ENCODE measurements at places on chromosomes 13 and 19. TPM values are rescaled to one million over a fixed set of nuclear protein-coding genes. Genes with fewer than 3 reads are reported as not detected.
A peak's percentile ranks its signal among the peaks of the same experiment; 100 is the strongest.

The THAP8 gene
- 4.2 TPM for total RNA-seq

The OR7C1 gene
- total RNA-seq: not detected

The MEGF8 gene
- total RNA-seq: 34.3 TPM

The VAV1 gene
- 1.8 TPM for total RNA-seq

The PNMA8A gene
- total RNA-seq: 8.4 TPM

The SMIM17 gene
- total RNA-seq: not detected

The MARCHF2 gene
- total RNA-seq: 109 TPM

The TSHZ3 gene
- total RNA-seq: 2.9 TPM

The ZNF441 gene
- 4.3 TPM for total RNA-seq

The STAP2 gene
- total RNA-seq: 2.6 TPM

The DHDH gene
- total RNA-seq: not detected

The ZNF667 gene
- 5.6 TPM for total RNA-seq

The ALG5 gene
- 9.1 TPM for total RNA-seq

DNA sequence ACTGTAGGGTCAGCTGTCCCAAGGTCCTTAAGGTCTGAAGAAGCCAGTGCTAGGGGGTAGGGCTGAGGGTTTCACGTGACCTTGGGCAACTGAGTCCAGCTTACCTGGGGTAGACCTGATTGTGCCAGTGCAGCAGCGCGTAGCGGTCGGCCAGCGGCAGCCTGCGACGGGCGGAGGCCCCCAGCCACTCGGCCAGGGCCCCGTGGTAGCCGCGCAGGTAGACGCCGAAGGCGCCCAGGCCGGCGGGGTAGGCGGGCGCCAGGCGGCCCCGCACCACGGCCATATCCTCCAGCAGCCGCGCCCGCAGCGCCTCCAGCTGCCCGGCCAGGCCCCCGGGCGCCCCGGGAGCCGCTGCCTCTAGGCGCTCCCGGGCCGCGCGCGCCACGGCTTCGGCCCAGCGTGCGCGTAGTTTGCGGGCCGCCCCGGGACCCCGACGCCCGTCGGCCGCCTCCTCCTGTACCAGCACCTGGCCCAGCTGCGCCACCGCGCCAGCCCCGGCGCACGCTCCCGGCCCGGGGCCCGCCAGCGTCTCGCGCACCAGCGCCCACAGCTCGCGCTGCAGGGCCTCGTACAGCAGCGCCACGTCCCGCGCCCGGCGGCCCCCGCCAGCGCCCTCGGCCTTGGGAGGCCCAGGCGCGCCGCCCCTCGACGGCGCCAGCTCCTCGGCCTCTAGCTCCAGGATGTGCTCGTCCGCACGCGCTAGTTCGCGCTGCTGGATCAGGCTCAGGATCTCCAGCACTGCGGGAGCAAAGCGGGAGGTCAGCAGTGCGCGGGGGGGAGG lies 10.9 kb downstream of the EXOC3L2 start:
- DNase-seq: no peak

GRCh38 chr19:16336571-16336970 lies 11.9 kb downstream of the KLF2 start:
- DNase-seq: no peak

DNA sequence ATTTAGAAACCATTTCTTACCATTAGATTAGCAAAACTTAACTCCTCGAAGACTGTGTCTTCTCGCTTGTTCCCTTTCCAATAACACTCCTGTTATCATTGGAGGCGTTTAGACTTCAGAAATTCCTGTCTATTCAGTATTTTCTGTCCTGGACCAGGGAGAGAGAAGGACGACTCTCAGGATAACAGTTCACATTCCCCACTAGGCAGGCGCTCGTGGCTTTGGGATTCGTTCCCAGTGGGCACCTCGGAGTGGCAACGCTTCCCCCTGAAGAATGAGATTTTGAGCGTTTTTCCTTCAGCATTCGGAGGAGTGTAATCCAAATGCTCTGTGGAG lies 429 bp upstream of the ZNF225 start:
- DNase-seq: no peak

- DNase-seq: no peak
These were observed 2.4 kb upstream of the ZNF676 start for GRCh38 chr19:22199171-22199570.

- DNase-seq: peak; percentile 68
These were observed 1.4 kb upstream of the TSHZ3 start for GRCh38 chr19:31350693-31351055.

DNA sequence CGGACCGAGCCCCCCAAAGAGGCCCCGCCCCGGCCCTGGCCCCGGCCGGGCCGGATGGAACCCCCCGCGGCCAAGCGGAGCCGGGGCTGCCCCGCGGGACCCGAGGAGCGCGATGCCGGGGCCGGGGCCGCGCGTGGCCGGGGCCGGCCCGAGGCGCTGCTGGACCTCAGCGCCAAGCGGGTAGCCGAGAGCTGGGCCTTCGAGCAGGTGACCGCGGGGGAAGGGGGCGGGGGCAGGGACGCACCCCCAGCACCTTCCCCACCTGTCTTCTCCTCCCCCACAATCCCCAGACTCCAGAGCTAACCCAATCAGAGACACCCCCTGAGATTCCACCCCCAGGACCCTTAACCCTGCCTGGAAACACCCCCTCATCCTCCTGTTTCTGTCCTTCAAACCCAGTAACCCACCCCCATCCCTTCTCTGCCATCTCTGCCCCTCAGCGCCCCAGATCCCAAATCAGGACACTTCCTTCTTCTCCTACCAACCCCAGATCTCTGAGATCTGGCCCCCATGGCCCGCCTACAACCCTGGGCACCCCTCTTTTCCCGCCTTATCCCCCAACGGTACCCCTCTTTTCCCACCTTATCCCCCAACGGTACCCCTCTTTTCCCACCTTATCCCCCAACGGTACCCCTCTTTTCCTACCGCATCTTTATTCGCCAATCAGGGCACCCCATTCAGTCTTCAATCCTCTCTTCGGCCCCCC lies 505 bp downstream of the ZSWIM4 start:
- no peak for DNase-seq

- no peak for DNase-seq
These were observed 113.8 kb downstream of the KATNAL1 start for GRCh38 chr13:30193279-30194234.

- no peak for DNase-seq
These were observed 518 bp downstream of the TFDP1 start for GRCh38 chr13:113584870-113585671.

GRCh38 chr19:36207605-36208252 lies 6.7 kb downstream of the ZNF565 start:
- no peak for DNase-seq

DNA sequence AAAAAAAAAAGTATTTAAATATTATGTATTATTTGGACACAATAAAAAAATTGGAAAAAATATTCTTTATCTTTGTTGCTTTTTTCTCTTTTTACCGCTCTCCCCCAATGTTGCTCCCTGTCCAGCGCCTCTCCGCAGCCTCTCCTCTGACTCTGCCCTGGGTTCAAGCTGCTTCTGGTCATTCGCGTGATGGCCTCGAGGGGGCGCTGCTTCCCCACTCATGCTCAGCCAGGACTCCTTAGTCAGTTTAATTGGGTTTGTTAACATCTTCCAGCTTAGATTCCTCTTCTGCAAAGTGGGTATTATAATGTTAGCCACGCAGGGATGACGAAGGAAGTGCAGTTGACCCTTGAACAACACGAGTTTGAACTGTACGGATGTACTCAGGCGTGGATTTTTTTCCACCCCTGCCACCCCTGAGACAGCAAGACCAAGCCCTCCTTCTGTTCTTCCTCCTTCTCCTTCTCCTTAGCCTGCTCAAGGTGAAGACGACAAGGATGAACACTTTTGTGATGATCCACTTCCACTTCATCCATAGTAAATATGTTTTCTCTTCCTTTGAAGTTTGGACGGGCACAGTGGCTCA lies 4.9 kb upstream of the NWD1 start:
- peak; percentile 22 for DNase-seq

GRCh38 chr13:110643768-110644421 lies 28.6 kb downstream of the NAXD start:
- no peak for DNase-seq

GRCh38 chr13:43354153-43354945 lies 331.0 kb downstream of the DNAJC15 start:
- no peak for DNase-seq

DNA sequence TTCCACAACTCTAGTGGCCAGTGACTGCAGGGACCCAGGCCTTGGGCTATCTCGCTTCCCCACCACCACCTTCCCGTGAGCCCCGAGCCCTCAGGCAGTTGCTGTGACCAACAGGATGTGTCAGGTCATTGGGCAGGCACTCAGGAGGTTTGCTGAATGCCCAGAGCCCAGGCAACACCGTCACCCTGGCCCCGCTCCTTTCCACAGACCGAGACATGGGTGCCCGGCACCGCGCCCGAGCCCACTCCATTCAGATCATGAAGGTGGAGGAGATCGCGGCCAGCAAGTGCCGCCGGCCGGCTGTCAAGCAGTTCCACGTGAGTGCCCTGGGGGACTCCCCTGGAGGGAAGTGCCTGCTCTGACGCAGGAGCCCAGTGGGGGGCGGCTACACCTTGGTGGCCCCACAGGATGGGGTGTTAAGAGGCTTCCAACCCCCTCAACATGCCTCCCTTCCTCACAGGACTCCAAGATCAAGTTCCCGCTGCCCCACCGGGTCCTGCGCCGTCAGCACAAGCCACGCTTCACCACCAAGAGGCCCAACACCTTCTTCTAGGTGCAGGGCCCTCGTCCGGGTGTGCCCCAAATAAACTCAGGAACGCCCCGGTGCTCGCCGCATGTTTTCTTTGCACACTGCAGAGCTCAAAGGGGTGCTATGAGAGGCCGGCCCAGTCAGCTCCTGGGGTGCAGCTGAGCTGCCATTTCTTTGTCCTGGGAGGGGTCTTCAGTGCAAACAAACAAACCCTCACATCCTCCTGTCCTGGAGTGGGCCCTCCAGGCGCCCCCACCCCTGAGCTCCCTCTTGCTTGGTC lies 3.2 kb downstream of the RPL18A start:
- DNase-seq: no peak

- no peak for DNase-seq
These were observed 108.3 kb upstream of the RXFP2 start for GRCh38 chr13:31631071-31631470.

GRCh38 chr13:70311191-70311590 lies 202.9 kb upstream of the KLHL1 start:
- no peak for DNase-seq

- DNase-seq: no peak
These were observed 24.1 kb upstream of the DLEU7 start for GRCh38 chr13:50867637-50867945.

GRCh38 chr13:73697166-73697565 lies 437.0 kb downstream of the KLF12 start:
- no peak for DNase-seq

All from left ventricle myocardium inferior (tissue), 1 donor.